Occipital lobe (tissue), 3 donors: ENCODE measurements at places on chromosomes 1 and 21. TPM values are rescaled to one million over a fixed set of nuclear protein-coding genes. Genes with fewer than 3 reads are reported as not detected.
A peak's percentile ranks its signal among the peaks of the same experiment; 100 is the strongest.

DNA sequence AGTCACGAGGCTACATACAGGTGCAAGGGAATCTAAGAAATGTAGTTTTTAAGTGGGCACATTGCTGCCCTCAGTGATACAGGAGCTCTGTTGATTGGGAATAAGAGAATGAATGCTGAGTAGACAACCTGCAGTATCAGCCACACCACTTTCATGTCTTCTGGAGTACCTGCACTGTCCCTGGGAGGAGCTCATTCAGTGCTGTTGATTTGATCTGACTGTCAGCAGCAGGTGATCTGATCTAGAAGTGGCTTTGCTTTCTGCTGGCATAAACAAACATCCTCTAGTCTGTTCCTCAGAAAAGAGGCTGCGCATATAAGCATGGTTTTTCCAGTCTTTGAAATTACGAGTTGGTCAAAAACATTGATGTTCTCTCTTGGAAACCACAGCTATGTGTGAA lies 35.5 kb upstream of the LRRC52 start:
- no peak for DNase-seq

PCAT6 gene
- not detected for total RNA-seq

- no peak for DNase-seq
Measured at GRCh38 chr1:240539769-240540414, 72.1 kb downstream of the GREM2 start.

GRCh38 chr1:31203215-31203614 lies 36.5 kb downstream of the NKAIN1 start:
- peak; percentile 18 for DNase-seq

- DNase-seq: no peak
Measured at GRCh38 chr21:44518686-44519085, 21.3 kb downstream of the KRTAP10-1 start.

DNA sequence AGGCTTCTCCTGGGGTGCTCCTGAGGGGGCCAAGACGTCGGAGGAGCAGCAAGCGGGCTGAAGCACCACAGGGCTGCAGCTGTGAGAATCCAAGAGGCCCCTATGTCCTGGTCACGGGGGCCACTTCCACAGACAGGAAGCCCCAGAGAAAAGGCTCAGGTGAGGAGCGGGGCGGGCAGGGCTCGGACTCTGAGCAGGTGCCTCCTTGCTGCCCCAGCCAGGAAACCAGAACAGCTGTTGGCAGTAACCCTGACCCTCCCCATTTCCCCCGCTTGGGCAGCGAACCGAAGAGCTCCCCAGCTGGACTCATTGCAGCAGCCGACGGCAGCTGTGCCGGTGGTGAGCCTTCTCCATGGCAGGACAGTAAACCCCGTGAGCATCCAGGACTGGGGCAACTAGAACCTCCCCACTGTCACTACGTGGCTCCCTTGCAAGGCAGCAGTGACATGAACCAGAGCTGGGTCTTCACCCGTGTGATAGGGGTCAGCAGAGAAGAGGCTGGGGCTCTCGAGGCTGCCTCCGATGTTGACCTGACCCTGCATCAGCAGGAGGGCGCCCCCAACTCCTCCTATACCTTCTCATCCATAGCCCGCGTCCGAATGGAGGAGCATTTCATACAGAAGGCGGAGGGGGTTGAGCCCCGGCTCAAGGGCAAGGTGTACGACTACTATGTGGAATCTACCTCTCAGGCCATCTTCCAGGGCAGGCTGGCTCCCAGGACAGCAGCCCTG lies 625 bp downstream of the KLHDC7A start:
- no peak for DNase-seq

DNA sequence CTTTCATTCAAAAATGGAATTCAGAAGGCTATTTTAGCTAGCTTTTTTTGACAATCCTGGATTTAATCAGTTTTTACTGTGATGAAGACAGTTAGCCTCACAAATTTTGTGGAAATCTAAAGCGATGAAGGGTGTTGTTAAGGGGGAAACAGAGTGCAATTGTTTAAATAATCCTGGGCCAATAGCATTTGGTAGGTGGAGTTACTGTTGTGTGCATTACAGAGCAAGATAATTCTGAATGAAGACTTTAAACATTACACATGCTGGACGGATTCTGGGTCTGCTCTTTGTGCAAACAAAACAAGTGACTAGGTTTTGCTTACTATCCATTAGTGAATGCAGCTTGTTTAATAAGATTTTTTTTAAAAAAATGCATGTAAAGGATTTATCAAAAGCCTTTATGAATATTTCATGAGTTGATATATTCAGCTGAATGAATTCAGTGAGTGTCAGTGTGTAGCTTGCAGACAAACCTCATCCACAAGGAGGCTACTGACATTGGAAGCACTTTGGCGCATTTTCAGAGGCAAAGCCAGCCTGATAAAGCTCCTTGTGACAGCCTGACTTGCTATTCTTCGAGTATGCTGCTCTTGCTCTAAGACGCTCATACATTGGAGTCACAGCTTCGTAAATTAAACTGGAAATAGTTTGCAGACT lies 199.6 kb downstream of the PDE4B start:
- DNase-seq: peak; percentile 51

GRCh38 chr1:44707112-44707881 lies 23.7 kb downstream of the RNU5D-1 start:
- no peak for DNase-seq

PAPPA2 gene
- 13.1 TPM for total RNA-seq

SLC9C2 gene
- 8.3 TPM for total RNA-seq

MIXL1 gene
- total RNA-seq: not detected

SPRR2B gene
- not detected for total RNA-seq

DNA sequence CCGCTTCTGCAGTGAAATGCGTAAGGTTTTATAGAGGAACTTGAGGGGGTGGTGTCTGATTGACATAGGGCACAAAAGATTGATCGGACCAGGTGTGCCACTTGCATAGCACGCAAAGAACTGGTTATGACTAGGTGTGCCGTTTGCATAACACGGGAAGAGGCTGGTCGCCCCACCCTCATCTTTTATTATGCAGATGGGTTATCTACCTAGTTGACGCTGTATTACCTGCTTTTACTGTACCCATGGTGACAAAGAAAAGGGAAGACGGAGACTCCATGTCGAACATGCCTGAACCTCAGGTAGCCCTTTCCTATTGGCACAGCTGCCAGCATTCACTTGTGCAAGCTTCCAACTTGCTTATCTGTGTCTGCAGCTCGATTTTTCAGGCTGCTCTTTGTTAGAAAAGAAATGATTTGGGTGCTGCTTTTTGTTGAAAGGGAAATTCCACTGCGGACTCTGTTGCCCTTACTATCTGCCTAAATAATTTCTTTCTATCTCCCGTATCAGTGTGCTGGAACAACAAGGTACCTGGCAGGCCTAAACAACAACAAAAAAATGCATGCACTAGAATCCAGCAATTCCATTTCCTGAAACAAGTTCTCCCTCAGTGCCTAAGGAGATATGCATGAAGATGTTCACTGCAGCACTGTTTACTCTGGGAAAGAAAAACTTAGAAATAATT lies 194.4 kb upstream of the KAZN start:
- DNase-seq: no peak

- DNase-seq: no peak
Measured at GRCh38 chr1:56297904-56298303, 281.5 kb downstream of the PLPP3 start.

GRCh38 chr1:65190229-65190628 lies 42.2 kb downstream of the AK4 start:
- DNase-seq: no peak

DNA sequence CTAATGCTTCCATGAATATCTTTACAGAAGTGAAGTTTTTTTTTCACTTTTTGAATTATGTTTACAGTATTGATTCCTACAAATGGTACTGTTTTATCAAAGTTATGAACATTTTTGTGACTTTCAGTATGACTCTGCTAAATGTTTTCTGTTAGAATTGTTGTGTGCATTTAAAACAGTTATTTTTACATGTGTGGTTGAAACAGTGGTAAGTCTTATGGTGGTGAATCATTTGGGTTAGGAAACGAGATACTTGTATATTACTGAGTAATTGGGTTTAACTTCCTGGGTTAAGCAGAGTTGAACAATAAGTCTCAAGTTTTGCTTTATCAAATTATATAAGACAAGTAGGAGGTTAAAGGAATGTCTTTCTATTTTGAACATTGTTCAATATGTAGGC lies 66.8 kb downstream of the VPS13D start:
- no peak for DNase-seq

IL22RA1 gene
- not detected for total RNA-seq

DNA sequence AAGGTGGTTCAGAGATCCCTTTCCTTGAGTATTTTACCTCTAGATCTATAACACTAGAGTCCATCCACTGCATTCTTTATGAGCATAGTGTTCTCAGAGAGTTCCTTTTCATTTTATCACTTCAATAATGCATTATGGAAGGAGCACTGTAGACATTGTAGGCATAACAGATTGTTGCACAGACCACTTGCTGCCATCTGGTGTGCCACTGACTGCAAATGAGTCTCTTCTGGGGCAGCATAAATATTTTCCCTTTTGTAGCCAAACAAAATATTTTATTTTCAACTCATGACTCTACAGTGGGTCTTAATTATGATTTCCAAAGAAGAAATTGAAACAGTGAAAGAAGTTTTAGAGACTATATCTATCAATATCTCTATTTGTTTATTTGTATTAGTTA lies 290.4 kb downstream of the OLFM3 start:
- DNase-seq: no peak

FABP3 gene
- total RNA-seq: 93.1 TPM

GRCh38 chr1:184052194-184052559 lies 647 bp downstream of the TSEN15 start:
- DNase-seq: no peak

DNA sequence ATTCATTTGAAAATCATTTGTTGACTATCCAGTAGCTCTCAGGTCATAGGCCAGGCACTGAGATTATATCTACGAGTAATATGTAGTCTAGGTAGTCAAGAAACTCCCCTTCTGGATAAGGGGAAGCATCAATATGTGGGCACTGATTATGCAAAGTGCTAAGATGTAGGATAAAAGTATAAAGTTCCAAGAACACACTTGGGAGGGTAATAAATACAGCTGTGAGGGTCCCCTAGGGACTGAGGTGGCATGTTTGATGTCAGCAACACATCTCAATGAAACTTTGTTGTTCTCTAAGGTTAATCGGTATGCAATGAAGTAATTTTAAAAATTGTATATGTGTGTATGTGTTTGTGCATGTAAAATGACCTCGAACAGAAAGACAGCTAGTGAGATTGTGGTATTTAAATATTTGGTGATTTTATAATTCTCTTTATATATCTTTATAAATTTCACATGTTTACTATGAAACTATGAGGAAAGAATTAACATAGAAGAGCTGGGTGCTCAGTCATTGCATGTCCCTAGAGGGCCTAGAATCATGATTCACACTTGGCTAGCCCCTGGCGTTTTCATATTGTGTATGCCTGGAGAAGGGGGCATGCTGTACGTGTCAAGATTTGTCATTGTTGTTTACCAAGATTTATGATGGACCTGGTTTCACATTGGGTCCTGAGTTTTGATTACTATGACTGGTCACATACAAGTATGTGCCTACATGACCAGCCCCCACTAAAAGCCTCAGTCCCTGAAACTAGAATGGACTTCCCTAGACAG lies 140.1 kb upstream of the DUSP10 start:
- DNase-seq: no peak

GRCh38 chr1:52634111-52634510 lies 1.1 kb downstream of the SHISAL2A start:
- no peak for DNase-seq

GRCh38 chr1:178470411-178470960 lies 26.3 kb downstream of the CLEC20A start:
- DNase-seq: no peak

DNA sequence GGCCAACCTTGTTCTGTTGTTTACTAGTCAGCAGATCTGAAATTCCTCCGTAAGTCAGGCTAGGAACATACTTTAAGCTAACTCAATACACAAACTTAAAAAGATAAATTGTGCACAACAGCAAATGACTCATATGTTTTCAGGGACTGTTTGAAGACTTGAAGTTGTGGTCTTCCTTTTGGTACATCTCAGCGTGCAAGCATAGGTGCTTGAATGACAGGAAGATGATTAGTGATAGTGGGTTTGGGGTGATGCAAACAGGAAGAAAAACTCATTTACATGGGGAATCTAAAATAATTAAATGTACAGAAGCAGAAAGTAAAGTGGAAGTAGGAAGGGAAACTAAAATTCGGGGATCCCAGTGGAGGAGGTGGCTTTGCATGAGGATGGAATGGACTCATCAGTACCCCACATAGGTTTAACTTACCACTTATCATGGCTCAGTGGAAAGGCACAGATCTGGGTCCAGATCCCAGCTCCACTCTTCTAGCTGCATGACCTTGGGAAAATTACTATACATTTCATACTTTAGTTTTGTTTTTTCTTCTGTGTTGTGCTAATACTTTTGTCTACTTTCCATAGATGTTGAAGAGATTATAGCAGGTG lies 122.3 kb downstream of the XCL2 start:
- DNase-seq: no peak

PYCR2 gene
- 16.2 TPM for total RNA-seq

TMEM79 gene
- 0.78 TPM for total RNA-seq

GRCh38 chr21:19420565-19420964 lies 1017.0 kb upstream of the TMPRSS15 start:
- DNase-seq: no peak

DNA sequence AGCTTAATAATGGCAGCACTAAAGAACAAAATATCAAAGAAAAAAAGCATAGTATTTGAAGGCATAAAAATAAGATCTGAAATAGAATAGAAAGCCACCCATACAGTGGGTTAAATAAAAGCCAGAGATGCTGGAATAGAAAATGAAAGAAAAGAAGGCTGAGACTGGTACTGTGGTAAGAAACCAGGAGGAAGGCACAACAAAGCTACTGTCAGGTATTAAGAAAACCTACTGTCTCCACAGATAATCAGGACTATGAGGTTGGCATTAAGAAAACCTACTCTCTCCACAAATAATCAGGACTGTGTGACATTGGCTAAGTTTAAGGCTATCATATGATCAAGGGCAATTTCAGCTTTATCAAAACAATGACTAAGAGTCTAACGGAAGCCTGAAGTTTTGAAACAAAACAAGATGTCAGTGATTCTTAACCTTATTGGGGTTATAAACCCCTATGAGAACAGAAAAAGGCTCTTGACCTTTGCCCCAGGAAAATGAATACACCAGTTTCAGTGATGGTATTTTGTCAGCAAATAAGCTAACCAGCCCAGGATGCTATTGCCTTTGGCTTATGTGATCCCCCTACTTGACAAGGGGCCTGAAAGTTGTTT lies 24.4 kb downstream of the MCOLN2 start:
- no peak for DNase-seq

NHLH1 gene
- total RNA-seq: 0.62 TPM

FCRL2 gene
- total RNA-seq: not detected

- DNase-seq: no peak
Measured at GRCh38 chr21:44084496-44085241, 22.5 kb upstream of the PWP2 start.

UBE2U gene
- not detected for total RNA-seq
